ENCODE measurements at places on chromosomes 12 and 14. TPM values are rescaled to one million over a fixed set of nuclear protein-coding genes. Genes with fewer than 3 reads are reported as not detected.
A peak's percentile ranks its signal among the peaks of the same experiment; 100 is the strongest.

- no peak for DNase-seq
- no peaks in the 10 kb centered on the region for H3K27me3 ChIP-seq
- no peaks in the 10 kb centered on the region for H3K36me3 ChIP-seq
These were observed 92.9 kb downstream of the SPTSSA start for GRCh38 chr14:34368971-34369647.

- no peaks in the 10 kb centered on the region for H3K27me3 ChIP-seq
- no peaks in the 10 kb centered on the region for H3K4me1 ChIP-seq
- no peak overlapping the region for H3K4me3 ChIP-seq
- DNase-seq: no peak
- no peak overlapping the region for H3K27ac ChIP-seq
These were observed 236.0 kb upstream of the SYT1 start for GRCh38 chr12:78628491-78629100.

- no peak for DNase-seq
- H3K4me1 ChIP-seq: no peaks in the 10 kb centered on the region
These were observed 255.2 kb upstream of the NAV3 start for GRCh38 chr12:77575376-77575919.

GRCh38 chr12:63103494-63104131 is 47.4 kb downstream of the AVPR1A start:
- H3K4me3 ChIP-seq: no peak overlapping the region
- no peaks in the 10 kb centered on the region for H3K27me3 ChIP-seq
- H3K4me1 ChIP-seq: no peaks in the 10 kb centered on the region

GRCh38 chr12:109307051-109307450 is 2.0 kb downstream of the FOXN4 start:
- no peak overlapping the region for H3K4me3 ChIP-seq
- H3K27me3 ChIP-seq: no peaks in the 10 kb centered on the region
- H3K4me1 ChIP-seq: peaks cover 2% of the 10 kb centered on the region

DNA sequence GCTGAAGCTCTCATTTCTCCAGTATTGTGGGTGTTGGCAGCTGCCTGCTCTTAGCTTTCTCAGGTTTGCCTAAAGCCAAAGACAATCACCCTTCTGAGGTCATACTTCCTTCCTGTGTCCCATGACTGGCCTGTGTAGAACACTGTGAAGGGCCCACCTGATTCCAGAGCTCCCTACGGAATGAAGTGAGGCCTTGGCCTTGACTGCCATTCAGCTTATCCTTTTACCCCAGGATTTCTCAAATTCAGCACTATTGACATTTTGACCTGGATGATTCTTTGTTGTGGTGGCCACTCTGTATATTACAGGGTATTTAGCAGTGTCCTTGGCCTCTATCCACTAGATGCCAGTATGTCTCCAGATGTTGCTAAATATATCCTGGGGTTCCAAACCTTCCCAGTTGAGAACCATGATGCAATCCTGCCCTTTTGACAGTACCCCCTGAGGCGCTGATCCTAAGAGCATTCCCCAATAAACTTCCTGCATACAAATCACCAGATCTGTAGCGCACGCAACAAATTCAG is 112.3 kb upstream of the KRR1 start:
- no peak overlapping the region for H3K4me3 ChIP-seq
- H3K36me3 ChIP-seq: no peaks in the 10 kb centered on the region
- H3K27ac ChIP-seq: no peak overlapping the region
- no peak for DNase-seq
- H3K27me3 ChIP-seq: no peaks in the 10 kb centered on the region

DNA sequence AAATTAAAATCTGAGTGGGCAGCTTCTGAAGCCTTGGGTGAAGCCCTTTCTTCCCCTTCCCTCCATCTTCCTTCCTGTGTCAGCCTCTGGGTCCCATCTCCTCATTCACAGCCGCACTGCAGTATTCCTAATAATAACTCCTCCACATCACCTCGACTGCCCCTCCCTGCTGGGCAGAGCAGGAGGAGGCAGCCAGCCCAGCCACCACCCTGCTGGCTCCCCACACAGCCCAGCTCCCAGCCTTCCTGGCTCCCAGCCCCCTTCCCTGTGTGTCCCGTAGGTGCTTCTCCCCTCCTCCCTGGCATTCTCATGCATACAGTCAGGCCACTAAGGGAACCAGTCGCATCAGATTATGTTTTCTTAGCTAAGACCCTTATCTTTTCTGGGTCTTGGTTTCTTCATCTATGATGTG is 3.7 kb downstream of the IFFO1 start:
- H3K27ac ChIP-seq: no peak overlapping the region
- DNase-seq: no peak
- H3K4me3 ChIP-seq: no peak overlapping the region
- H3K27me3 ChIP-seq: no peaks in the 10 kb centered on the region
- H3K4me1 ChIP-seq: no peaks in the 10 kb centered on the region

- no peaks in the 10 kb centered on the region for H3K27me3 ChIP-seq
- no peaks in the 10 kb centered on the region for H3K4me1 ChIP-seq
- H3K36me3 ChIP-seq: no peaks in the 10 kb centered on the region
- no peak overlapping the region for H3K4me3 ChIP-seq
These were observed 689.4 kb downstream of the NOVA1 start for GRCh38 chr14:25908277-25909044.

GRCh38 chr12:55041345-55042055 is 21.7 kb downstream of the NEUROD4 start:
- no peak for DNase-seq
- no peaks in the 10 kb centered on the region for H3K27me3 ChIP-seq
- no peaks in the 10 kb centered on the region for H3K4me1 ChIP-seq
- H3K27ac ChIP-seq: no peak overlapping the region
- H3K36me3 ChIP-seq: no peaks in the 10 kb centered on the region

- no peaks in the 10 kb centered on the region for H3K27me3 ChIP-seq
- no peak overlapping the region for H3K27ac ChIP-seq
- no peak overlapping the region for H3K4me3 ChIP-seq
- no peaks in the 10 kb centered on the region for H3K4me1 ChIP-seq
These were observed 1022.9 kb downstream of the SLC6A15 start for GRCh38 chr12:83889745-83890144.

DNA sequence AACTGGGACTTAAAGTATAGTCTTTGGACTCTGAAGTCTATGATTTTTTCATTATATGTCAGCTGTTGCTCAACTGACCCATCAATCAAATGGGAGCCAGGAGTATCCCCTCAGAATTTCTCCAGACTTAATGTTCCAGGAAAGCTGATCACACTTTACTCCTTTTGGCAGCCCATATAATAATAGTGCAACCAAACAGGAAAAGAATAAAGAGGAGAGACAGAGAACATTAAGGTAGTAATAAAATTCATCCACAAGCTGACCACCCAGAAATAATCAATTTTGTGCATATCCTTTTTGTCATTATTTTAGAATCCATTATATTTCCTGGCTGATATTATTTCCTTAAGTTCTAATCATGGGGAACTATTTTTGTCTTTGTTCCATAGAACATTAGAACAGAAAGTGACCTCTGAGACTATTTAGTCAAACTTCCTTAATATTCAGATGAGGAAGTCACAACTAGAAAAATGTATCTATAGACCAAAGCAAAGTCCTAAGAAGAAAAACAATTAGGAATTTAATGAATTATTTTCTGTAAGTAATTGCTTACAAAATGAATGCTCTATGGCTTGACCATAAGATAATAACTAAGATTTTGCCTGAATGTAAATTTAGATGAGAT is 238.1 kb upstream of the SEL1L start:
- no peaks in the 10 kb centered on the region for H3K36me3 ChIP-seq
- no peaks in the 10 kb centered on the region for H3K4me1 ChIP-seq
- no peak overlapping the region for H3K27ac ChIP-seq
- no peak for DNase-seq

DNA sequence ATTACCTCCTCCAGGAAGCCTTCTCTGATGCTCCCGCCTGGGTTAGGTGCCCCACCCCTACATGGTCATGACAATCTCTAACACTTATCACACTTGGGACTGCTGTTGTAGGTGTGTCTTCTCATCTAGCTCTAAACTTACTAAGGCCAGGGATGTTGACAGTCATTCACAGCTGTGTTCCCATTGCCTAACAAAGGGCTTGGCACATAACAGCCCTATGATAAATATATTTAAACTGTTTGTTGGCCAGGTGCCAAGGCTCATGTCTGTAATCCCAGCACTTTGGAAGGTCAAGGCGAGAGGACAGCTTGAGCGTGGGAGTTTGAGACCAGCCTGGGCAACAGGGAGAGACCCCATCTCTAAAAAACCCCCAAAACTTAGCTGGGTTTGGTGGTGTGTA is 98.8 kb upstream of the RGS6 start:
- no peaks in the 10 kb centered on the region for H3K36me3 ChIP-seq
- no peaks in the 10 kb centered on the region for H3K27me3 ChIP-seq
- DNase-seq: no peak
- no peak overlapping the region for H3K27ac ChIP-seq
- no peak overlapping the region for H3K4me3 ChIP-seq
- no peaks in the 10 kb centered on the region for H3K4me1 ChIP-seq

GRCh38 chr14:105045710-105046326 is 19.4 kb downstream of the GPR132 start:
- DNase-seq: peak; percentile 91
- H3K4me1 ChIP-seq: peaks cover 2% of the 10 kb centered on the region
- H3K36me3 ChIP-seq: no peaks in the 10 kb centered on the region

DNA sequence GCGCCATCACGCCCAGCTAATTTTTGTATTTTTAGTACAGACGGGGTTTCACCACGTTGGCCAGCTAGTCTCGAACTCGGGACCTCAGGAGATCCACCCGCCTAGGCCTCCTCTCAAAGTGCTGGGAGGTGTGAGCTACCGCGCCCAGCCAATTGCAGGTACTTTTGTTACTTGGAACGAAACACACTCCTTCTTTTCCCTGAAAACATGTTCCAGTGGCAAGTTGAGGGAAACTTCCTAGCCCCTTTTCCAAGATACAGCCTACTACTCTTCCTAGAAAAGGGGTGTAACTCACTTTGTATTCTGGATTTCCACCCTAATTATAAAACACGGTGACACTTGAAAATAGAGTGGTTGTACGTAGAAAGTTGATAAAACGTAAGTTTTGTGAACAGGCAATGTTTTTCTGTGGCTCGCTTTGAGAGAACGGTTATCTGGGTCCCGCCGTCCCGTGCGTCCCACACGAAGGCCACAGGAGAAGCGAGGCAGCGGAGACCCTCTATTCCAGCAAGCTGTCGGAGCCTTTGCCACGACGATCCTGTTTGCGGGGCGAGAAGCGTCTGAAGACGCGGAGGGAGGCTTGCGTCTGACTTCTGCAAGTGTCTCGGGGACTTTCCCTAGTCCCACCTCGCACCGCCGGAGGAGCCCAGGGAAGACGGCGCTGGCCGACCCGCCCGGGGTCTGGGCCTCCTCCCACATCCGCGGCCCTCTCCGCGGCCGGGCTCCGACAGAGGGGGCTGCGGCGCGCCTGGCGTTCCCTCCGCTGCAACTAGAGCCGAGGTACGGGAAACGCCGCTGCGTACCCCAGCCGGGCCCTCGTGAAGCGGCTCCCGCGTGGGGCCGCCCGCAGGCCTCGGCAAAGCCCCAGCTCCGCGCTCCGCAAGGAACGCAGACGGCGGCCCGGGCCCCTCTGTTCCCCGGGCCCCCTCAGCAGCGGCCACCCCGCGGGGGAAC is 745 bp downstream of the CDCA4 start:
- H3K27ac ChIP-seq: peak overlapping the region; percentile 57
- no peaks in the 10 kb centered on the region for H3K27me3 ChIP-seq
- no peaks in the 10 kb centered on the region for H3K4me1 ChIP-seq
- no peaks in the 10 kb centered on the region for H3K36me3 ChIP-seq

DNA sequence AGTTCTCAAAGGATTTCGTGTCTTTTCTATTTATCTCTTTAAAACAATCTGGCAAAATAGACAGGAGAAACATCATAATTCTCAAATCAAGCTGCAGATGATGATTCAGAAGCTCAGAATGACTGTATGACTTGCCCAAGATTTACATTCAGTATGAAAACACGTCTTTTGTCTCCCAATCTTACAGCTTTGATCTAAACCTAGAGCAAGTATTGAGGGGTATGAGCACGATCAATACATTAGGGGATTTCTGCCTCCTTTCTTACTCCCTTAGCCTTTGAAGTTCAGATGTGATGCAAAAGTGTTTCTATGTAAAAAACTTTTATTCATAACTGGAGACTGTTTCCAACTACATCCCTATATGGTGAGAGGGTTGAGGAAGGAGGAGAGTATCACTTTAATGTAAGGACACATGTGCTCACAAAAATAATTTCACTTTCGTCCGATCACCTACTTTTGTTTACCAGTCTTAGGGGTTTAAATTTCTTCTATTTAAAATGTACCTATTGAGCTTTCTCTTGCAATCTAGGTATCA is 454.8 kb downstream of the TMTC2 start:
- no peaks in the 10 kb centered on the region for H3K36me3 ChIP-seq
- H3K4me1 ChIP-seq: no peaks in the 10 kb centered on the region
- H3K27ac ChIP-seq: no peak overlapping the region

DNA sequence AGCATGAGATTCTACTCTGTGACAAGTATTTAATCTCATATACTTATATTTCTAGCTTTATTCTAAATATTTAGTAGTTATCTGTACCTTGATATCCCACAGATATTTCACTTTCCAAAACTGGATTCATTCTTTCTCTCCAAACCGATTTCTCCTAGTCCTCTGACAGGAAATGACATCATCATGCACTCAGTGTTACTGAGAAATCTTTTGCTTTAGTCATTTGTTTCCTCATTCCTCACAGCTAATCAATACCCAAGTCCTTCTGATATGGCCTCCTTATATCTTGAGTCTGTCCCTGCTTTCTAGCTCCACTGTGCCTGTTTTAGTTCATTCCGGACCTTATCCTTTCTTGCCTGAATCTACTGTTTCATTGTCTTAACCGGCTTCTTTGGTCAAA is 39.4 kb upstream of the E2F7 start:
- DNase-seq: no peak
- no peak overlapping the region for H3K4me3 ChIP-seq
- no peaks in the 10 kb centered on the region for H3K36me3 ChIP-seq
- no peak overlapping the region for H3K27ac ChIP-seq
- no peaks in the 10 kb centered on the region for H3K27me3 ChIP-seq
- H3K4me1 ChIP-seq: no peaks in the 10 kb centered on the region

GRCh38 chr14:101595349-101595748 is 34.1 kb downstream of the DIO3 start:
- no peak overlapping the region for H3K27ac ChIP-seq
- no peaks in the 10 kb centered on the region for H3K4me1 ChIP-seq
- no peaks in the 10 kb centered on the region for H3K27me3 ChIP-seq
- H3K36me3 ChIP-seq: no peaks in the 10 kb centered on the region
- no peak for DNase-seq
- no peak overlapping the region for H3K4me3 ChIP-seq

DNA sequence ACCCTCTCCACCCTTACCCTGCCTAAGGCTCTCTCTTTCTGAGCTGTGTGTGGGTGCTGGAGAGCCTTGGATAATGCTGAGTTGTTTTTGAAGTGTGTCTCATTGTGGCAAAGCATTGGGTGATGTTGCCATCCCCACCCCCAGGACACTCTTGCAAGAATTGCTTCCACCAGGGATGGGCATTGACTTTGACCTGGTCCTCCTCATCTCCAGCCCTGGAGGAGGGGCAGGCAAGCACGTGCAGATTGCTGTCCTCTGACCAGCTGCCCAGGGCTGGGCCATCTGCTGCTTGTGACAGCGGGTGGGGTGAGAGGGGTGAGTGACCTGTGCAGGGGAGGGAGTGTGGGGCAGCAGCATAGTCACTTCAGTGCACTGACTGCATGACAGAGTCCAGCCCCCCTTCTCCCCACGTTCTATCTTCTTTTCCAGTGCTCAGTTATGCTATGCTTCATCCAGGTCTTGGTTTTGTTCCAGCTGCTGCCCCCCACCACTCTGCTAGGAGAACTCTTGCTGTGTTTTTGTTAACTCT is 26.2 kb downstream of the SUSD6 start:
- peaks cover 46% of the 10 kb centered on the region for H3K4me1 ChIP-seq
- H3K27me3 ChIP-seq: no peaks in the 10 kb centered on the region
- H3K27ac ChIP-seq: no peak overlapping the region
- DNase-seq: peak; percentile 97
- no peak overlapping the region for H3K4me3 ChIP-seq
- no peaks in the 10 kb centered on the region for H3K36me3 ChIP-seq

The LRCOL1 gene
- total RNA-seq: 3.9 TPM

The PCNX1 gene
- 33.2 TPM for total RNA-seq

The MSI1 gene
- 1.6 TPM for total RNA-seq

The SSPN gene
- total RNA-seq: 0.50 TPM

The PLA2G1B gene
- total RNA-seq: not detected

Measured in right lobe of liver (tissue), 6 donors.